ENCODE measurements at places on chromosomes 5 and 9.

GRCh38 chr5:111704452-111705085 is 52.4 kb downstream of the NREP start:
- DNase-seq: no peak

DNA sequence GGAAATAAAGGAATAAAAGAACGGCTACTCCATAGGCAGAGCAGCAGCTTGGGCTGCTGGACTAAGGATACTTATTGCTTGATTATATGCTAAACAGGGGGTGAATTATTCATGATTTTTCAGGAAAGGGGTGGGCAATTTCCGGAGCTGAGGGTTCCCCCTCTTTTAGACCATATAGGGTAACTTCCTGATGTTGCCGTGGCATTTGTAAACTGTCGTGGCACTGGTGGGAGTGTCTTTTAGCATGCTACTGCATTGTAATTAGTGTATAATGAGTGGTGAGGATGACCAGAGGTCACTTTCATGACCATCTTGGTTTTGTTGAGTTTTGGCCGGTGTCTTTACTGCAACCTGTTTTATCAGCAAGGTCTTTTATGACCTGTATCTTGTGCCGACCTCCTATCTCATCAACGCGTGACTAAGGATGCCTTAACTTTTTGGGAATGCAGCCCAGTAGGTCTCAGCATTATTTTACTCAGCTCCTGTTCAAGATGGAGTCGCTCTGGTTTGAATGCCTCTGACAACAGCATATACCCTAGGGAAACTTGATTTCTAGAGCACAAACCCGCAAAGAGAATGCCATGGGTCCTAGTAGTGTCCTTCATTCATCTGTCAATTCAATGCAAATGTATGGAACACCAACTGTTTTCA is 47.8 kb upstream of the PWWP2A start:
- DNase-seq: no peak

DNA sequence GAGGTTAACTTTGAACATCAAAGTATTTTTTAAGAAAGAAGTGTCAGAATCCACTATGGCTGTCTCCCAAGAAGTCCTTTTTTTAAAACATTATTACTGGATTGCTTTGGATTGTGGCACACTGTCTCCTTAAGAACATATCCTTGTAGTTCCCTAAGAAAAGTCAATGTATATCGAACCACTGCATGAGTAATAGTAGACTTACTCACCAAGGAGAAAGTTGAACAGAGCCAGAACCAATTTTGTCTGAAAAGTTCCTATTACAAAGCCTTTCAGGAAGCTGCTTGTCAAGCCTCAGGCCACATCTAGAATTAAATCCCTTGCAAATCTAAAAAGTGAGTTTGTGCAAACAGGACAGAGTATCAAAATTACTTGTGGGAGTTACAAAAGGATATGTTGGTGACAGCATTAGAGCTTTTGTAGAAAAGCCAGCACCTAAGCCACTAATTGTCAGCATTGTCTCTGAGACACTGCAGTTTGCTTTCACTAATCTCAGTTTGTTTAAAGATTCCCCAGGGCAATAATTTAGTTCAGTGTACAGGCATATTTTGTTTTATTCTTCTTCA is 195.4 kb downstream of the MPDZ start:
- DNase-seq: no peak

DNA sequence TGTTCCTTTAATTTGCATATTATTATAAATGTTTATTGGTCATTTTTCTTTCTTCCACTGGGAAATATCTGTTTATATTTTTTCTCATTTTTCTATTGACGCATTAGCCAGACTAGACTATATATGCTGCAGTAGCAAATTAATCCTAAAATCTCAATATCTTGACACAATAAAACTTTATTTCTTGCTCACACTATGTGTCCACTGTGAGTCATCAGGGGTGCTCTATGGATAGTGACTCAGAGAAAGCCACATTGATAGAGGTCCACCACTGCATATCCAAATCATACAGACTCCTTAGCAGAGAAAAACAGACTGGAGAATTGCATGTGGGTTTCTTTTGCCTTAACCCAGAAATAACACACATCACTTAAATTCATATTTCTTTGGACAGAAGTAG is 20.8 kb downstream of the OR1L3 start:
- no peak for DNase-seq

GRCh38 chr5:17065458-17065857 is 129.4 kb upstream of the MYO10 start:
- DNase-seq: no peak

- DNase-seq: no peak
These were observed 90.7 kb downstream of the SMIM15 start for GRCh38 chr5:61071526-61071925.

DNA sequence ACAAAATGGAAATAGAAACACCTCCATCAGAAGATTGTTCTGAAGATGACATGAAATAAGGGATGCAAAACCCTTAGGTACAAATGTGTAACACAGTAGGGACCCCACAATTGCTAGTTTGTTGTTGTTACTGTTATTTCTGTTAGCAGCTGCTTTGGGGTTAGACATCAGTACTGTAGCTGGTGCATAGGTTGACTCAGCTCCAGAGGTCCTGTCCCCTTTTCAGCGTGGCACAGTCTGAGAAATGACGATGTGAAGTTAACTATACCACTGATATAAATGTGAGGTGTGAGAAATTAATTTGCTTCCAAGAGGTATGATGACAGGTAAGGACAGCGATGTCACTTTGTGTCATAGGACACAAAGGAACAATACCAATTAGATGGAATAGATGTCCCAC is 384.6 kb upstream of the KLF4 start:
- no peak for DNase-seq

DNA sequence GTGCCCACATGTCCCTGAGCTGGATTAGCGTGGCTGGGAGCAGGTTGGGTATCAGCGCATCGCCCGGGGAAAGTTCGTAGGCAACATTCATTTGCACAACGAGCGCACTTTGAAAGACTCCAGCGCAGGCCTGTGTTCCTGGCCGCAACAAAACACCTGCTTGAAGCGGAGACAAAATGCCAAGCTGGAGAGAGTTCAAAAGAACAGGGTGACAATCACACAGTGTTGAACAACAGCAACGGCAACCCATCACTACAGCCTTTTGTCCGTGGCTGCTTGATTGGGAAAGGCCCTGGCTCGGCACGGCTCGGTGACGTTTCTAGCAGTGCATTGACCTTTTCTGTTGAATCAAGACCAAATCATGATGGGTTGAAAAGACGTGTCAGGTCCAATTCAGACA is 336.3 kb downstream of the IRX1 start:
- no peak for DNase-seq

DNA sequence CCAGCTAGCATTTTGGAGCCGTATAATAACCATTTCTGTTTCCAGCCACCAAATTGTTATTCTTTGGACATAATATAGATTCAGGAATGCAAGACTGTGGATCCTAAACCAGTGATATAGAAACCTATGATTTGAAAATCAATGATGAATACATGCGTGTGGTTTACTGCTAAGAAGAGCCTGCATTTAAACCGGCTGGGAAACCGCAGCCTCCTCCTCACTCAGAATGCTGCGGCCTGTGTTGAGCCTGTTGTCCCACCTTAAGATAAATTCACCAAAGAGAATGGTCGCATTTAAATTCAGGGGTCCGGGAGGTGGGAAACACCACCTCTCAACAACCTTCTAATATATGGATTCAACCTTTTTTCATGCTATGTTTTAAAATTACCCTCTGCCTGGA is 148.0 kb downstream of the MEF2C start:
- DNase-seq: no peak

- no peak for DNase-seq
These were observed 348.1 kb upstream of the SGCD start for GRCh38 chr5:155978850-155979249.

DNA sequence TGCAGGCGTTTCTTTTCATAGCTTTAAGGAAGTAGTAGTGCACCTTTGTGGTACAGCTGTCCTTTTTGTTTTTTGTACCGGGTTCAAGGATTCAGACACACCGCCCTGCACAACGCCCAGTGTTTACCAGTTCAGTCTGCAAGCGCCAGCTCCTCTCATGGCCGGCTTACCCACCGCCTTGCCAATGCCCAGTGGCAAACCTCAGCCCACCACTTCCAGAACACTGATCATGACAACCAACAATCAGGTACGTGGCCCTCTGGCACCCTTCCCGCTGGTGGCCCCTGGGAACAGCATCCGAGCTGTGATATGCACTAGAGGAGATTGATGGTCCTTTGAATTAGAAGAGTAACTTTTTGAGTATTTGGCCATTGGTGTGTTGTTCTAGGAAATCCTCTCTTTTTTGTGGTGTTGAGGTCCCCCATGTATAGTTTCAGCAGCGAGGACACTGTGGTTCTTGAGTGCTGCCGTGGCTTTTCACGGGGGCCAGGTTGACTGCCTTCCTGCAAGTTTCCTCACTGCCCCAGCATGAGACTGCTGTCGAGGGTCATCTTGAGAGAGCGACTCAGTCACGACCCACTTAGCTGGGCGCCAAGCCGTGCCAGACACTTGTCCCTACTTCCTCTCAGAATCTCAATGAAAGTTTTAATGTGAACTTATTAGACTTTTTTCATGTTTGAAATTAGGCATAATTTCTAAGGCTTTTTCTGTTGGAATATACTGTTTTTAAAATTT is 37.9 kb downstream of the TENT4A start:
- DNase-seq: no peak

- no peak for DNase-seq
These were observed 27.0 kb downstream of the GNAQ start for GRCh38 chr9:78004478-78005229.

DNA sequence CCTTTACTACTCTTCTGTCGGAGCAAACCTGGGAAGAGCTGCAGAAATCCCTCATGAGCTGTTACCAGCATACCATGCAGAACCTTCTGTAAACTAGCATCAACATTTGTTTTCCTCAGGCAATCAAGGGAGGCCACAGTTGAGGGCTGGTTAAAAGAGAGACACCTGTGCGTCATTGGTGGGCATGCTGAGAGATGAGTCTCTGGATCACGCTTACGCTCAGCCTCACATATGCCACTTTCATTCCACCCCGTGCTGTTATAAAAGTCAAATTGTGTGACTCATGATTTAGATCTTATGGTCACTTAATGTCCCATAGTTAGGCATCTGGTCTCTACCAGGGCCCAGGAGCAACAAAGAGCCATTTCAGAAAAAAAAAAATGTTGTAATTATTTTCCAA is 18.1 kb upstream of the ICE1 start:
- no peak for DNase-seq

DNA sequence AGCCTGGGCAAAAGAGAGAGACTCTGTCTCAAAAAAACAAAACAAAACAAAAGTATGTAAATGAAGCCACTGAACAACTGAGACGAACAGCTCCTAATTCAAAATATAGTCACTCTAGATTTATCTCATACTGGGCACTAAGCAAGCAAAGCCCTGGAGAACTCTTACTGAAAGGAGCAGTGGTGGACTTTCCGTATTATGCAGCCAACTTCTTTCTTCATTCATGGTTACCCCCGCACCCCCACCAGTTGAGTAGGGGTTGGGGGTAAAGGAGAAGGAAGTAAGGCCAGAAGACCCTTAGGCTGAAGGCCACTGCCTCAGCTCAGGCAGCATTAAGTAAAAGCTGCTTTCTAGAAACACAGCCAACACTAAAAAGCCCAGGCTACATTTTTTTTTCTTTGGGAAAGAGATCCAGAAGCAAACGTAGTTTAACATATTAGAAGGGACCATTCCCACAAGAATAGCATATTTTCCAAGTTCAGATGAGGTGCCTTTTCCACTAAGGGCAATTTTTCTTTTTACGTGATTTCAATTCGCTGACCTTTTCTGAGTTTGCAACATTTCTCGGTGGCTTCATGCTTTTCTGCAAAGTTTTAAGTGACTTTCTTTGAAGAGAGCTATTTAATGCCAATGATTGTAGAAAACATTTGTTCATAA is 55.3 kb downstream of the MAPKAP1 start:
- DNase-seq: no peak

- DNase-seq: no peak
These were observed 410.3 kb upstream of the SLC24A2 start for GRCh38 chr9:20199111-20199510.

DNA sequence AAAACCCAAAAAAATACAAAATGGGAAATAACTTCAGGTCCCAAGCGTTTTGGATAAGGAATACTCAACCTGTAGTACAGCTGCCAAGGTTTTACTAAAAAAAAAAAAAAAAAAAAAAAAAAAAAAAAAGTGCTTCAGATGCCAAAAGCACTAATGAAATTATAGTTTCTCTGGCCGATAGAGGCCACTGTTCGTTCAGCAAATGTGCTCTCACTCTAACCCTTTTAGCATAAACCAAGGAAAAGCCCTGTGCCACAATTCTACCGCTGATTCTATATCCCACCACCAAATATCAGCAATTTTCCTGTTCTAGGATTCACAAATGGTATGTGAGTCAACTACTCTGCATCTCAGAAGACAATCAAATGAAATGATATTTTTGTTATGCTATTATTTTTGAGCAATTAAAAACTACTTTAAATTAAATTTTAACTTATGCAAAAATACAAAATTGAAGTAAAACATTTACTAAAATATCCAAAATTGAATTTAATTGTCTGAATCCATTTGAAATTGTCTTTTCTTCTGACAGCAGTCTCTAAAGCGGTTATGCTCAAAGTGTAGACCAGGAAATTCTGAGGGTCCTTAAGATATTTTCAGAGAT is 79.8 kb downstream of the RICTOR start:
- DNase-seq: no peak

DNA sequence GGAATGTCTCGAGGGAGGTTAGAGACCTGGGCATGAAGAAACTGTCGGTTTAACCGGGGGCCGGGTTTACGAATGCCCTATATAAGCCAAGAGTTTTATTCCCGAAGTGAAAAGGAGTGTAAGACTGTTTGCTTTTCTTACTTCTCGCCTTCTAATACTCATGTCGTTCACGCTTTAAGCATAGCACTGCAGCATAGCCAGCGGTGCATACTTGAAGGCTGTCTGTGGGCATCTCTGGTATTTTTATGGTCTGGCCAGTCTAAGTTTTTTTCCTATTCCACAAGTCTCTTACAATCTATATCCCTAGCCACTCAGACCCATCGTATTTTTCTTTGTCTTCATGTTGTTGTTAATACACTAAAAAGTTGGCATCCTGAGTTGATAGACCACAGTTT is 1.2 kb downstream of the UHRF2 start:
- DNase-seq: no peak

- no peak for DNase-seq
These were observed 77.1 kb upstream of the IQGAP2 start for GRCh38 chr5:76325876-76326491.

DNA sequence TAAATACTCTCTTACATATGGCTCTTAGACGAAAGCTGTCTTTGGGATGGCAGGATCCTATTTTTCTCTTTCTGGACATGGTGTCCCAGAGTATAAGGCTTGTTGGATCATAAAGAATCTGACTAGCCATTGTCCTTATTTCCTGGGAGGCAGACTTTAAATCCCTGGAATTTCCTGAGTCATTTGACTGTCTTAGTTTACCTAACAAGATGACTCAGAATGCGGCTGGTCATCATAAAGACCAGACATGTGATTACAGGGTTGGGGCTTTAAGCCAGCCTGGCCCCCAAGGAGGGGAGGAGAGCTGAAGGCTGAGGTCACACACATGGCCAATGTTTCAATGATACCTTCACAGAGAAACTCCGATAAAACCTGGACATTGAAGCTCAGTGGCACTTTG is 37.2 kb downstream of the FAM240B start:
- no peak for DNase-seq

DNA sequence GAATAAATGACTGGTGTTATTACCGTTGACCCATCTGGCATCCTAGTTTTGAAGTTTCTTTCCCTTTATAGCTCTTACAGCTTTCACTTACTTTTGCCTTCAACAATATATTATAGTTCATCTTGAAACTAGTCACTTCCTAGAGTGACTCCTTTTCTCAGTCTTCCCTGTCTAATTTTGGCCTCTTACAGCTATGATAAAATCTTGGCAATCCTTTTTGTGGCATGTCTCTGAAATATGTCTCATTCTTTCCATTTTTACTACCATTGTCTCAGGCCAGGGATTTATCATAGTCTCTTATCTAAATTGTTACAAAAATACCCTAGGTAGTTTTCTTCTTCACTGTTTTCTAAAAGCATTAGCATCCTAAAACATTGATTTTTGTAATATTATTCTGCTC is 621.3 kb upstream of the ZNF608 start:
- no peak for DNase-seq

Data from activated naive CD4-positive, alpha-beta T cell (primary cell).